Activated CD8-positive, alpha-beta memory T cell treated with anti-CD3 and anti-CD28 coated beads, Interleukin-2, amount 50 U/mL, for 4 hours (primary cell): ENCODE measurements at places on chromosomes 2 and 18.

- no peak for DNase-seq
These were observed 31.1 kb downstream of the SPATS2L start for GRCh38 chr2:200337621-200338020.

DNA sequence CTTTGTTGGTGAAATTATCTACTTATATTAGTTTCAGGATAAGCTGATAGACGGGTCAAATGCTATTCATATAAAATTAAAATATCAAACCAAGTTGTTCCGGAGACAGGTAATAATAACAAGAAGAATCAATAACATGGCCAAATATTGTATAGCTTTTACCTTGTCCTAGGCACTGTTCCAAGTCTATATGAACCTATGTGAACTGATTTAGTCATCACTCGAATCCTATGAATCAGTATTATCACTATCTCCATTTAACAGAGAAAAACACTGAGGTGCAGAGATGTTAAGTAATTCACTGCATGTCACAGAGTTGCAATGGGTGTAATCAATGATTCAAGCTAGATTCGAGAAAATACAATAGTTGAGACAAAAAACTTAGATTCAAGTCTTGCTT, 40.0 kb upstream of the TRIB2 start:
- DNase-seq: no peak

DNA sequence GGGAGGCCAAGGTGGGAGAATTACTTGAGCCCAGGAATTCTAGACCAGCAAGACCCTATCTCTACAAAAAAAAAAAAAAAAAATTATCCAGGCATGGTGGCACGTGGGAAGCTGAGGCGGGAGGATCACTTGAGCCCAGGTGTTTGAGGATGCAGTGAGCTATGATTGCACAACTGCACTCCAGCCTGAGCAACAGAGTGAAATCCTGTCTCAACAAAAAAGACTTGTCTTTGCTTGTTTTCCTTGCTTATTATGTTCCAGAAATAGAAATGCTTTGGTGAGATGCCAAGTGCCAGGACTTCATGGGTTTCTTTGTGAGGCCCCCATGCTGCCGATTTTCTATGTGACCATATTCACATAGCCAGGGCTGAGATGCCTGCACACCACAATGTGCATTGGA, 9.0 kb downstream of the DCDC2C start:
- no peak for DNase-seq

DNA sequence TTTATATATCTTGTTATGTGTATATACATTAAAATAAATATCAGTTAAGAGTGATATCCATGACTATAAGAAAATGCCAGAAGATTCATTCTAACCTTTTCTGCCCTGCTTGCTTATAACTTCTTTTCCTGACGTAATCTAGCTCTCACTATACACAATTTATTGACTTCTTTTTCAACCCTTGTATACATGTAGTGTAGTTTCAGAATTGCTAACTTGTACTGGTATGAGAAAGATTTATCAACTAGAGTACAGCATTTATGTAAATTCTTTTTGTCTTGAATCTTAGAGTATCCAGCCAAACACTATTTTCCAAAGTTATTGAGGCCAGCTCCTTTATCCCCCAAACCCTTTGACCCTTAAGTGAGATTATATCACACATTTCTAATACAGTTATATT, 798.0 kb upstream of the RAB6C start:
- no peak for DNase-seq

GRCh38 chr2:168912466-168912865, 11.4 kb downstream of the G6PC2 start:
- DNase-seq: no peak
